NCI-H1436 treated with DMSO at 0.1 percent for 48 hours (cell line): ENCODE measurements at places on chromosomes 6 and 20.

- DNase-seq: no peak
Measured at GRCh38 chr6:157225575-157225995, 97.7 kb downstream of the TMEM242 start.

GRCh38 chr20:5947276-5947675 lies 3.1 kb downstream of the TRMT6 start:
- DNase-seq: no peak

DNA sequence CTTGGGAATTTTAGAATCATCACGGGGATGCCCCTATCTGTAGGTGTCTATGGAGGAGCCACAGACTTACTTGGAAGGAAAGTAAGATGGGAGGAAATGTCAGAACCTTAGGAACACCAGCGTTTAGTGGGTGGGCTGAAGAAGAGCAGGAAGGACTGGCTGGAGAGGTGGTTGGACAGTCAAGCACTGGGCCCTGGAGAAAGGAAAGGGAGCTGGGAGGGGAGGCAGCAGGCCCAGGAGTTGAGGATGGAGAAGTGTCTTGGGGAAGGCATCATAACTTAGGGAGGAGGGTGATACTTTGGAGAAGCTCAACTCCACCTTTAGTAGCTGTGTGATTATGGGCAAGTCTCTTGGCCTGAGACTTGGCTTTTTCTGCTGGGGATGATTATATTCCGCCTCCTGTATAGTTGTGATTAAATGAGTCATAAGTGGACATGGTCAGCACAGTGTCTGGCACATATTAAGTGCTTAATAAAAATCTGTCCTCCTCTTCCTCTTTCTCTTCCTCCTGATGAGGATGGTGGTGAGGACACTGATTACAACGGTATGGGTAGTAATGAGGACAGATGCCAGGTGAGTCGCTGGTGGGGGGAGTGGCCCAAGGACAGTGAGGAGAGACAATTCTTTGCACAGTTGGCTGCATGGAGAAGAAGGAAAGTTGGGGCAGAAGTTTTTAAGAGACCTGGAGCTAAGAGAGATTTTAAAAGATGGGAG lies 125.7 kb downstream of the TOX2 start:
- no peak for DNase-seq

DNA sequence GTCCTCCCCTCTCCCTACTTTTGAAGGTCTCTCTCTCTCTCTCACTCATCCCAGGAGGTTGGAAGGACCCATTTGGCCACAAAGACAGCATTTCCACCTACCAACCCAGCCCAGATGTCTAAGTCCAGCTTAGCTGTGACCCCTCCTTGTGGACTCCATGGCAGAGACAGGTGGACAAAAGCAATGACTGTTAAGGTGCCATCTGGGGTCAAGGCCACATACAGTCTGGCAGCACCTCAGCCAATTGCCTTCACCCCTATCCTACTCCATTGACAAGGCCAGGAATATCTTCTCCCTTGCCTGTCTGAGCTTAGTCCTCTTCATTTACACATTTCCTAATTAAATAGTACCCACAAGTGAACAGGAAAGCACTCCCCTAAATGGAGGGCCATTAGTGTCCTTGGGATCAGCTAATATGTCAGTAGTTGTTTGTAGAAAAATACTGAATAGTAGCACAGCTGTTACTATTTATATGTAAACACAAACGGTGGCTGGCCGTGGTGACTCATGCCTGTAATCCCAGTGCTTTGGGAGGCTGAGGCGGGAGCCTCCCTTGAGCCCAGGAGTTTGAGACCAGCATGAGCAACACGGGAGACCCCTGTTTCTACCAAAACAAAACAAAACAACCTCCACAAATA lies 28.8 kb downstream of the GCM1 start:
- DNase-seq: no peak

DNA sequence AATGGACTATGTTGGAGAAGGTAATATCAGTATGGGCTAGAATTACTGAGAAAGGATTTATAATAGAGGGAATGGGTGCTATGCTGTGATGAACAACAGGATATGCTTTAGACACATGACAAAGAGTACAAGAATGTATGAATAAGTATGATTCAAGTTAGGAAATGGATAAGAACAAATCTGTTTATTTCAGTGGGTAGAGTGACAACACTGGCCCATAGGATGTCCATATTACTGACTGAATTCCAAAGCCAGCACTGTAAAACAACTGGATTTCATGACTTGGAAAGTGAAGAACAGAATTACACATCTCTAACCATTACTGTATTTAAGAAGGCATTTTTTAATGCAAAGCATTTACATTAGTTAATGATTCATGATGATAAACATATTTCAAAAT lies 35.9 kb downstream of the EPM2A start:
- no peak for DNase-seq

DNA sequence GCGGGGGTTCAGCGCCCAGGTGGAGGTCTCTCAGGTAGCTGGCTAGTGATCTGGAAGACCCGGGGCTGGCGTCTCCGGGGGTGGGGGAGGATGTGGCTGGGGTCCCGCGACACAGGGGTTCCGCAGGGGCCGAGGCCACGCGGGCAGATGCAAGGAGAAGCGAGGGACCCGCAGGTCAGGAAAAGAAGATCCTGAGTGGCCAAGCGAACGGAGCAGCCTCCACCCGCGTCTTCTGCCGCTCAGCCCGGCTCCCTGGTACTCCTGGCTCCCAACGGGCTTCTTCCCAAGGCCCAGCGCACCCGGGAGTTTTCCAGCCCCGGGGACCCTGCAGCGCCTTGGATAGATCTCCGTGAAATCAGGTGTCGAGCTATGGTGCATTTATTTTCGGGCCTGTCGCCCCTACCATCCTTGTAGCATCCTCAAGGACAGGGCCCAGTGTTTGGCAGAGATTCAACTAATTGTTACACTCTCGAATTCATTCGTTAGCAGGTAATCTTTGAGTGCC lies 682 bp upstream of the CHD6 start:
- no peak for DNase-seq

- no peak for DNase-seq
Measured at GRCh38 chr20:35586751-35587425, 28.7 kb upstream of the SPAG4 start.

DNA sequence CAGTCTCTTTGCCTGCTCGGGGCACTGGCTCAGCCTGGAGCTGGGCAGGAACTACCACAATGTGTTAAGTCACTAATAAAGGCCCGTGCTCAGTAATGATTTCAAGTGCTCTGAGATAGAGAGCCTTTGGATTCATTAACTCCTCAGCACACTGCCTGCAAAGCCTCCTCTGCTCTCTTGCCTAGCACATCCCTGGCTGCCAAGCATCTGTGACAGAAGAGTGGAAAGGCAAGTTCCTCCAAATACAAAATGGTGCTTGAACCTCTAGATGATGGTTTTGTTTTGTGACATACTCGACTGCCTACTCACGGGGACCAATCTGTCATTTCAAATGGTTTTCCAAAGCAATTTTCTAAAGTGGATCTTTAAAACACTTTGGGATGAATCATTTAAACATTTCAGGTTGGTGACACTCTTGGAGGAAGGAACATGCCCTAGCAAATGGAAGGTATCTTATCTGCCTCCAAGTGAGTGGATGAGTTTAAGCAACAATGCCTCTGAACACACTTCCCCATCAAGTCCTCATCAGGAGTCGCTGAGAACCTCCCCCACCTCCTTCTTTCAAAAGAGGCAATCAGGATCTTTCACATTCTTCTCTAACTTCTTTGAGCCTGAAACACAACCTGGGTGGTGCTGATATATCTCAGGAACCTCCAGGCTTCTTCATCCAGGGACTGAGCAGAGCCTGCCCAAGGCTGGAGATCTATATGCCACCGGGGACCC lies 35.8 kb downstream of the METTL24 start:
- no peak for DNase-seq

DNA sequence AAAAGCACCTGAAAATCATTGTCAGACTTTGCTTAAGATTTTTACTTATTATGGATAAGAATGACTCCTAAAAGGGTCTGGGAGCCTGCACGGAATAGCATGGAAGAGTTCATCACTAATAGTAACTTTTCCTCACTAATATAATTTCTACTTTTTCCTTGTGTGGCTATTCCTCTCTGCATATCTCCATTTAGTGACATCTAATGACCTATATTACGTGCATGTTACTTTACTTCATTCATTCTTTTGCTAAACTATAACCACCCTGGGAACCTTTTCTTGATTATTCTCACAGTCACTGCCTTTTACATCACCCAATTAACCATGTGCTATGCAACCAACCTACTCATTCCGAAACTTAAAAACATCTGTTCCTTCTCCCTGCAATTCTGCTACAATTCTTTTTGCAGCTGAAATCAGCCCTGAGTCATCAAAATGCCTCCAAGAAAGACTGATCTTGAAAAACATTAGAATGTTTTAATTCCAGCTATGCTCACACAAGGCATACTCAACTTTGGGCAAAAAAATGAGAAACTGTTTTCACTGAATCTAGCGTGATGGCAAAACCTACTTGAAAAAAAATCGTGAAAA lies 313.3 kb downstream of the RNGTT start:
- DNase-seq: no peak

DNA sequence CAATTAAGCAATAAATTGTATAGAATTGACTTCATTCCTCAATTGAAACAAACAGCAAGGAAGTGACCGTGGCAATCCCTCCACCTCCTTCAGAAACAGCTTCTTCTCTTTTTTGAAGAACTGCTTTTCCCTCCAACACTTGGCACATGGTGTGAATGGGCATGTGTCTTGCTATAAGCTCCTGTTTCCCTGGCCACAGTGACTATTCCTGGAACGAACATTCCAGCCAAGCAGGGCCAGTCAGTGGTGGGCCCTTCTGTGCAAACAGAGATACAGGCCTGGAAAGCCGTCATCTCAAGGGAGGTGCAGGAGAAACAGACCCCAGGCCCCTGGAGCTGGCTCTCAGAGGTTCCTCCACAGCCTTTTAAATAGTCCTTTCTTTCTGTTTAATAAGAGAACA lies 6.9 kb downstream of the TXNDC5 start:
- no peak for DNase-seq

DNA sequence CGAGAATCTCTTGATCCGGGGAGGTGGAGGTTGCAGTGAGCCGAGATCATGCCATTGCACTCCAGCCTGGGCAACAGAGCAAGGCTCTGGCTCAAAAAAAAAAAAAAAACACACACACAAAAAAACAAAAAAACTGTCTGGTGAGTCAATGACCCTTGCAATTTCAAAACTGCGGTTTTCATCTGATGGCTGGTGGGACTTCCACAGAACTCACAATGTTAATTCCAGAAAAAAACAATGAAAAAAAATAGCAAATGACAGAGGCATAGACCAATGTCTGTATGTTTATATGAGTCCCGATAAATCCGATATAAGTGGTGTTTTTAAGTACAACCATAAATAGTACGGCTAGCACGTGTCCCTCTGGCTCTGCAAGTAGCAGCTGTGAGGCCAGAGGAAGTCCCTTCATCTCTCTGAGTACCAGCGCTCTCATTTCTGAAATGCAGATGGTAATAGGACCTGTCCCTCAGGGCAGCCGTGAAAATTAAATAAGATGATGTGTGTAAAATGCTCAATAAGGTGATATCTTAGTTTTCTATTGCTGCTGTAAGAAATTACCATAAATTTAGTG lies 21.9 kb upstream of the PTPN1 start:
- DNase-seq: no peak

- no peak for DNase-seq
Measured at GRCh38 chr6:30819297-30819917, 64.9 kb upstream of the DDR1 start.

DNA sequence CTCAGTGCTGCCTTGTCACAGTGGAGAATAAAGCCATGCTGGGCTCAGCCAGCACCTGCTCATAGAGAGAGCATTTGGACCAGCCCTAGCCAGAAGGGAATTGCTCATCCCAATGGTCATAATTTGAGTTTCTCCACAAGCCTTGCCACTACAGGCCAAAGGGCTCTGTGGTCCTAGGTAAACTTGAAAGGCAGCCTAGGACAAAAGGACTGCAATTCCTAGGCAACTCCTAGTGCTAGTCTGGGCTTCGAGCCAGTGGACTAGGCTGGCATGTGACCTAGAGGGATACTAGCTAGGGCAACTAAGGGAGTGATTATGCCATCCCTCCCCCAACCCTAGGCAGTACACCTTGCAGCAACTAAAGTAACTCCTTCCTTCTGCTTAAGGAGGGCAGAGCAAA lies 516.2 kb downstream of the BCKDHB start:
- no peak for DNase-seq

- DNase-seq: no peak
Measured at GRCh38 chr20:61346996-61347395, 94.9 kb downstream of the CDH4 start.

GRCh38 chr20:1802385-1803060 lies 92.7 kb upstream of the SIRPA start:
- no peak for DNase-seq

DNA sequence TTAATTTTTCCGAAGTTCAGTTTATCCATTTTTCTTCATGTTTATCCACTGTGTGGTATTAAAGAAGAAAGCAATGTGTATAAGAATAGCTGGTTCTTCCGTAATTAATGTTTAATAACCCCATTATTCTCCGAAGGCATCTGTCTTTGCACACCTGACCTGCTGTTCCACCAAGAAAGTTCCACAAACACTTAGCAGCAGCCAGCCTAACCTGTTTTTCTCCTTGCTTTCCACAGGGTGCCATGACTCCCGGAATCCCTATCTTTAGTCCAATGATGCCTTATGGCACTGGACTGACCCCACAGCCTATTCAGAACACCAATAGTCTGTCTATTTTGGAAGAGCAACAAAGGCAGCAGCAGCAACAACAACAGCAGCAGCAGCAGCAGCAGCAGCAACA lies 7.4 kb downstream of the TBP start:
- no peak for DNase-seq

DNA sequence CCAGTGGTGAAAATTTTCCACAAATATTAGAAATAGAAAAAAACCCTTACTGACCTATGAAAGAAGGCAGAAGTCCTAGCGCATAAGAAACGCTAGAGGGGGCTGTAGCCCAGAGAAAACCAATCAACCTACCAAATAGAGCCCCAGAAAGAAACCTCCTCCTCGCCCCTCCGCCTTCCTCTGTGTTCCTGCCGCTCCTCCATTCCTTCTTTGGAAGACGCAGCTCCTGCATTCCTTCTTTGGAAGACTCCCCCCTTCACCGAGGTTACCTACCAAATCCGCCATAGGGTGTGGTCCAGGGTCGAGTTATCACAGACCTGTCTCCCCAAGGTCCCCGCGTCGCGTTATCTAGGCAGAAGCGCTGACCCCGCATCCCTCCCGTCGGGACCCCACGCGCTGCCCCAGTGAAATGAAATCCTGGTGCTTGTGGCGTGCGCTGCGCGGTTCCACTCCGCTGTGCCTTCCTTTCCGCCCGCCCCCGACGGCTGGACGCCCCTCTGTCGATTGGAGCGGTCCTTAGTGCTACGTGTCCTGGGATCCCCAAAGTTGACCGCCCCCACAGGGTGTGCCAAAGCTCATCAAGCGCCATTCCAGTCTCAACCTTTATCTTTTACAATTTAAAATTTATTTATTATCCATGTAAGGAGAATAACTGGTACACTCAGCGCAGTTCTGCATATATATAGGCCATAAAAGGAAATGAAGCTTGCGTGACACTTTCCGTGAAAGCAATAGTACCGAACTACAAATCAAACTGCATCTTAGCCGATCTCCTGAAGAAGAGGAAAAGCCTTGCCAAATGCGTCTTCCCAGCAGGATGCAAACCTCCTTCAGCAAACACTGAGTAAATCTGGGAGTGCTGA lies 13.0 kb downstream of the RPP21 start:
- peak; percentile 24 for DNase-seq

DNA sequence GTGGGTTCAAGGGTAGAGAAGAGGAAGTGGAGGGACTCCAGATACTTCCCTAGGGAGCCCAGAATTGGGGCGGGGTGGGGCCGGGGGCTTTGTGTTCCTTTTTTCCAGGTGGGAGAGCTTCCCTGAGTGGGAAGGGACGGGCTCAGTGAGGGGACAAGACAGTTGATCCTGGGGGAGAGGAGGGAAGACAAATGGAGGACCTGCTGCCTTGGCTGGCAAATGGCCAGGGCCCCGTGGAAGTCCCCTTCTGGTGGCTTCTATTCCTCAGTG lies 2.6 kb downstream of the CTSZ start:
- no peak for DNase-seq
